ENCODE measurements at places on chromosomes 12 and 14.

DNA sequence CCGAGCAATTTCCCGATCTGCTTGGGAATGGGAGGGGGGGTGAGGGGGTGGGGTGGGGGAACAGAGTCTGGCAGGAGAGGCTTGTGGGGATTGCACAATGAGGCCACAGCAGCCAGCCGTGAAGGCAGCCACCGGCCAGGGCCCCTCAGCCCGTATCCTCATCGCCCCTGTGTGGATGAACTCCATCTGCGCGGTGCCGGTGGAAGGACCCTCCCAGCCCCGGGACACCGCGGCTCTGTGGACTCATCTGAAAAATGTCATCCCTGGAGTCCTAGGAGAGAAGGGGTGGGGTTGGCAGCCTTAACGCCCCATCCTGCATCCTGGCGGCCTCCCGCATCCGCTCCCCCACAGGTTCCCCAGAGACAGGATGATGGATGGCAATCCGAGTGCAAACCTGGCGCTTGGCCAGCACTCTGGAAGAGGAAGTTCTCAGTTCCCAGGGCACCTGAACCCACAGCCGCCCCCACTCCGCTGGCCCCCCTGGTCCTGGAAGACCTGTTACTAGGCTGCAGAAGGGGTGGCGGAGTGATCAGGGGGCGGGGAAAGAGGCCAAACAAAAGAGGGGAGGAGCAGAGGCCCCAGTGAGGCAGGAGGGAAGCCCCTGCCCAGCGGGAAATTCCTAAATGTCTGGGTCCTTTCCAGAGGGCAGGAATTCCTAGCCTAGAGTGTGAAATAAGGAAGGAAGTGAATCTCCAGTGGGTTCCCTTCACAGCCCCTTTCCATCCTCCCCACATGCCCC lies 1.2 kb upstream of the TNFAIP2 start:
- peak; percentile 59 for DNase-seq

DNA sequence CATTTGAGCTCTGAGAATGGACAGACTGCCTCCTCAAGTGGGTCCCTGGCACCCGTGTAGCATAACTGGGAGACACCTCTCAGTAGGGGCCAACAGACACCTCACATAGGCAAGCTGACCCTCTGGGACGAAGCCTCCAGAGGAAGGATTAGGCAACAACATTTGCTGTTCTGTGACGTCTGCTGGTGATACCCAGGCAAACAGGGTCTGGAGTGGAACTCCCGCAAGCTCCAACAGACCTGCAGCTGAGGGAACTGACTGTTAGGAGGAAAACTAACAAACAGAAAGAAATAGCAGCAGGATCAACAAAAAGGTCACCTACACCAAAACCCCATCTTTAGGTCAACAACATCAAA lies 69.6 kb downstream of the CEP83 start:
- no peak for DNase-seq

GRCh38 chr12:76276499-76277151 lies 71.6 kb downstream of the BBS10 start:
- no peak for DNase-seq

- DNase-seq: peak; percentile 3
Observed at GRCh38 chr12:989751-990660, 1.0 kb upstream of the ERC1 start.

- no peak for DNase-seq
Observed at GRCh38 chr14:55427439-55427838, 13.0 kb downstream of the TBPL2 start.

- no peak for DNase-seq
Observed at GRCh38 chr12:643475-644302, 19.6 kb downstream of the NINJ2 start.

- no peak for DNase-seq
Observed at GRCh38 chr12:42141981-42142606, 2.6 kb downstream of the GXYLT1 start.

- no peak for DNase-seq
Observed at GRCh38 chr14:75127903-75128595, 1.2 kb upstream of the NEK9 start.

- DNase-seq: no peak
Observed at GRCh38 chr14:101407328-101407727, 154.0 kb upstream of the DIO3 start.

GRCh38 chr14:36254020-36254624 lies 66.3 kb downstream of the MBIP start:
- no peak for DNase-seq

DNA sequence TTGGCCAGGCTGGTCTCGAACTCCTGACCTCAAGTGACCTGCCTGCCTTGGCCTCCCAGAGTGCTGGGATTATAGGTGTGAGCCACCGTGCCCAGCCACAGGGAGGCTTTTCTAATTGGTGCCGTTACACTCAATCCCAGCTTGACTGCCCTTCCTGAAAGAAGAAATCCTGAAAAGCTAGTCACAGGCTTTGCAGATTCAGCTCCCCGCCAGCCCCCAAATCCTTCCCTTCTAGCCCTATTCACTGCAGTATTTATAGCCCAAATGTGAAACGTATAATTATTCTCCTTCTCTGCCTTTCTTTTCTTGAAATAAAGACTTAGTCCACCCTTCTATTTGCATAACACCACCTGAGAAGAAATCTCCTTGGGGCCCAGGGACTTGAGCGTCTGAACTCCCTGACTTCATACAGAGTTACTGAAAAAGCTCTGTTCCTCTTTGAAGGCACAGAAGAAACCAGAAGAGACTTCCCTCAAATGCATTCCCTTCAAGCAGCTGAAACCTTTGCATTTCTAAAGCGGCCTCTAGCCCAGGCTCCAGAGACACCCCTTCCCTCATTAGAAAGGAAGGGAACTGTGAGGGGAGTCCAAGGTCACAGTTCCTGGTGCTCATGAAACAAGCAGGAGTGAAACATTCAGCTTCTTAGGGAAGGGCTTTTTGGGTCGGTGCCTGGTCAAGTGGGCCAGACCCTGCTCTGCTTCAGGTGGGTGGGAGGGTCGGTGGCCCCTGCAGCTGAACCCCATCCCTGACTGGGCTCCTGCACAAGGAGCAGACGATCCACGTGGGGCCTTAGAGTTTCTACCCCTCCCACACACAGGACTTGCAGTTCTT lies 42.3 kb upstream of the BATF start:
- DNase-seq: peak; percentile 77

DNA sequence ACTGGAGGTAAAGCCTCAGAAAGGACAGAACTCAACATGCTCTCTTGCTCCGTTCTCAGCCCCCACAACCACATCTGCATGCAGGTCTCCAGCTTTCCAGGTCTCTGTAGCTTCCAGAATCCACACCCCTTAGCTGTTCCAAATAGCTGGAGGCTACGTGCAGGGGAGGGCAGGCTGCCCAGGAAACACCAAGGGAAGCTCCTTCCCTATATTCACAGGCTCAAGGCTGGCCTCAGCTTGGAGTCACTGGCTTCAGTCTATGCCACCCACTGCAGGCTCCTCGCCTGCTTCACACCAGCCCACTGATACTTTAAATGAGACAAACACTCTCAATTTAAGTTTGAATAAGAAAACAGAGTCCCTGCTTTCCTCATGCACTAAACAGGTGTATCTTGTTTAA lies 73.3 kb downstream of the ASCL4 start:
- DNase-seq: no peak

GRCh38 chr12:54201001-54201794 lies 12.4 kb upstream of the SMUG1 start:
- DNase-seq: peak; percentile 67

GRCh38 chr14:102116361-102117180 lies 23.1 kb upstream of the WDR20 start:
- DNase-seq: no peak

- DNase-seq: no peak
Observed at GRCh38 chr12:93622485-93622884, 50.0 kb downstream of the SOCS2 start.

DNA sequence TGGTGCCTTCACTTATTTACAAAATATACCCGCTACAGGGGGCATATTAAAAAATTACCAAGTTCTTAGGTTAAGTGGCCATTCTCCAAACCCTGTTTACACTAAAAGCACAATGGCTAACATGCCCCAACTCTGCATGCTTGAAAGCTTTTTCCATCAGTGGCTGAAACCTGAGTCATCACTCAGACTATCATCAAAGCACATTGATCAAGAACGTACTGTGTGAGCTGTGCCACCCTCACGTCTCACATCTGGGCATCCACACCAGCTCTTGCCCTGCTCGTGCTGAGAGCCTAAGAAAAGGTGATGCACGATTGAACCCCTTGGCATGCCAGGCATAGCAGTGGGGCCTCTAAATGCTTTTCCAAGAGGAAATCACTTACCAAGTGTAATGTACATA lies 13.2 kb downstream of the AQP6 start:
- no peak for DNase-seq

DNA sequence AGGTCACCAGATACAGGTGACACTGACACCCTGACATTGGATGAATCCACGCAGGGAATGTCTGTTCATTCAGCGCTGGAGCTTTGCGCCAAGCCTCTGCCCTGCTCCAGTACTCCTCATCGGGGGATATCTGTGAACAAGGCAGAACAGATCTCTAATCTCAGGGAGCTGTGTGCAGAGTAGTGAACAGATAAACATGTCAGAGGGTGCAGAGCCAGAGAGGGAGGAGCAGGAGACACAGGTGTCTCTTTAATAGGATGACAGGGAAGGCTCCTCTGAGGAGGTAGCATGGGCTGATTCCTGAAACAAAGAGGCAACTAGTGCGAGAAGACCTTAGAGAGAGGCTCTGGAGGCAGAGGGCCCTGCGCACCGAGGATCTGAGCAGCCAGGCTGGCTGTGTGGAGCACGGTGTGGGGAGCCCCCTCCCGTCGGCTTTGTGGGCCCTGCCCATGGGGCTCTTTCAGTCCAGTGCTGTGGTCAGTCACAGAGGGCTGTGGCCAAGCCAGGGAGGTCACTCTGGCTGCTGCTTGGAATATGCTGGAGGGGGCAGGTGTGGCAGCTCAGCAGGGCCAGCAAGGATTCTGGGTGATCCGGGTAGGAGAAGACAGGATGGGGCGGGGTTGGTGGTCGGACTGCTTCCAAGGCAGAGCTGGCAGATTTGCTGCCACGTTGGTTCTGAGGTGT lies 55.6 kb downstream of the TECPR2 start:
- no peak for DNase-seq

GRCh38 chr14:81504864-81505263 lies 28.8 kb downstream of the SEL1L start:
- DNase-seq: no peak

- no peak for DNase-seq
Observed at GRCh38 chr14:69695322-69696203, 71.4 kb upstream of the SRSF5 start.

DNA sequence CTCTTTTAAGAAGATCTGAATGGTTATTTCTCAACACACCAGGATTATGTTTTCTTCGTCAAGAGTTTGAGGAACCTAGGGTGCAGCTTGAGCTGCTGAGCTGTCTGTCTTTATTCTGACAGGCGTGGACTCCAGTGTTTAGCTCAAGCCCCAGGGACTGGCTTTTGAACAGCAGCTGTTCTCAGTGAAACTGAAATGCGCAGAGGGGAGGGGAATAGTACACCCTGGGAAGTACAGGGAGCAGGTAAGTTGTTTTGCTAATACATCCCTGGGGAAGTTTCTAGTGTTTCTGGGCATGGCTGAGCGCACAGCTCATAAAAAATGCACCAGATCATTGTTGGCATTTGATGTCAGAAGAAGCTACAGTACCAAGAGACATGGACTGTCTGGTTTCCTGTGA lies 659.8 kb downstream of the DIO2 start:
- no peak for DNase-seq

- no peak for DNase-seq
Observed at GRCh38 chr14:61438860-61439765, 117.7 kb downstream of the PRKCH start.

DNA sequence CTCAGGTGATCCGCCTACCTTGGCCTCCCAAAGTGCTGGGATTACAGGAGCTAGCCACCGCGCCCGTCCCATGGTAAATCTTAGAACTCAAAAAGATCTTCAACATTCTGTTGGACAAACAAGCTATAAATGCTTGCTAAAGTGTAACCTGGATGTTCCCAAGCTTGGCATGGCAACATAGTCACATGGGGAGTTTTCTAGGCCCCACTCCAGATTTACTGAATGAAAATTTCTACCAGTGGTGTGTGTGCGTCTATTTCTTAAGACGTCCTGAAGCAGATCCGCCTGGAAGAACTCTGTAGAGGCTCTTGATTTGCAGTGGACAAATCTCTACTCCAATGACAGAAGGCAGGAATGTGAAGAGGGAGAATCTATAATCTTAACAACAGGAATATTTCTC lies 59.9 kb downstream of the ZFYVE21 start:
- DNase-seq: no peak

DNA sequence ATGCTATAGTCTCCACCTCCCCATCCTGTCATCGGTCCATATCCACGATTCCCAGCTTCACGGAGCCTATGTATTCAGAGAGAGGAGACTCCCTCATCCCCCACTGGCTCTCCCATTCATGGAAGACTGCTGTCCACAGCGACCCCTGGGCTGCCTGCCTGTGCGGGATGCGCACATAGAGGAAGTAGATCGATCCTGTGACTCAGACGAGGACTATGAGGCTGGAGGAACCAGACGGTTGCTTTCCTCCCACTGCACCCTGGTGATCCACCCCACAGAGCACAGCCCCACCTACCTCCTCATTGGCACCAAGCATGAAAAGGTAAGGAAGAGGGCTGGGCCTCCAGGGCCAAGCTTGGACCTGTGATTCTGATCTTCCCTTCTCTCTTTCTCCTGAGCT lies 24.4 kb downstream of the PIGH start:
- DNase-seq: no peak

DNA sequence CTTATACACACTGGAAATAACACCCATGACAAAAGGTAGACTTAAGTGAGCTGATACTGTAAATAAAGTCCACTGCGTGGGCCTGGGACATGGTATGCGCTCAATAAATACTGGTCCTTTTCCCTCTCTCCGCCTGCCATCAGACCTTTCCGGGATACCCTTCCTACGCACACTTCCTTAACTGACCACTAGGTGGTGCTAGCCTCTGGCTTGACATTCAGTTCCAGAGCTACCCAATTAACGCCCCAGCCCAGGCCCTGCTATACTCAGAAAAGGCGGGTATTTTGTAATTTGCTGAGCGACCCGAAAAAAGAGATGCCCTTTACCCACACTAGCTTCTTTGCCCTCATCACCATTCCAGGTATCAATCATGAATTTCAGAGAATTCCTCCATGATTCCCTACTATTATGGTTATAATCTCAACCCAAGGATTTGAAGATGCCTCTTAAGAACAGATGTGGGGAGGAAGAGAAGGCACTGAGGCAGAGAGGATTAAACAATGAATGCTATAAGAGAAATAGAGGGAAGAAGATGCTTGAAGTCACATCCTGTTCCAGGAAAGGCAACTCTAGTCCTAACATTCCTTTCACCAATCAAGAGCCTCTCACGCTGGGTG lies 3.9 kb upstream of the LRP1 start:
- peak; percentile 62 for DNase-seq

- no peak for DNase-seq
Observed at GRCh38 chr14:93759719-93760307, 28.5 kb downstream of the PRIMA1 start.
